ENCODE measurements at places on chromosomes 2 and 18.

GRCh38 chr18:58144671-58145285 lies 100.8 kb downstream of the NEDD4L start:
- DNase-seq, result no peak

GRCh38 chr2:121038431-121038830 lies 246.6 kb downstream of the TFCP2L1 start:
- no peak for DNase-seq

- no peak for DNase-seq
Measured at GRCh38 chr18:26960911-26961310, 95.4 kb upstream of the AQP4 start.

DNA sequence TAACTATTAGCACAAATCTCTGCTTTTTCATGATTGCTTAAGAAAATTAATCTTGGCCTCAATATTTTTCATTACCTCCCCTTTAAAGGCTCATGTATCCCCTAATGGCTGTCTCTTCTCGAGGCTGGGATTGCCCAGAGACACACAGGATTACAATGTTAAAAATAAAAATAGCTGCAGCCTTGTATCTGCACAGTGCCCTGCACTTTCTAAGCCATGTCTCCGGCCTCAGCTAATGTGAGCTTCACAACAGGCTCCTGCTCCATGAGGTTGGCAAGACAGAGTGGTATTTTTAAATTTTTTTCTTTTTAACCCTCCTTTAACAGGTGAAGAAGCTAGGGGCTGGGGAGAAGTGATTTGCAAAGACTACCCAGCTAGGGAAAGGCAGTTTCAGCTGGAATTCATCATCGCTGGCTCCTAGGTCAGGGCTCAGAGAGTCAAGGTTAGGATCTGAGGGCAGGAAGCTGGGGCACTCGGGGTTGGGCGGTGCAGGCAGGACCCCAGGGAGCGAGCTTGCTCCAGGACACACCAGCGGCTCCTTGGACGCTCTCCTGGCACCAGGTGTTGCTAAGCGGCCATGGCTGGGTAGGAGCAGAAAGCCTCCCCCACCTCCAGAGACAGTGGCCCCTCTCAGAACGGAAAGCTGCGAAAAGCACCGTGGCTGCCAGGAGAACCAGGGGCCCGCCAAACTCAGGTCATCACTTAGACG lies 135.6 kb downstream of the SMAD2 start:
- DNase-seq, result no peak

DNA sequence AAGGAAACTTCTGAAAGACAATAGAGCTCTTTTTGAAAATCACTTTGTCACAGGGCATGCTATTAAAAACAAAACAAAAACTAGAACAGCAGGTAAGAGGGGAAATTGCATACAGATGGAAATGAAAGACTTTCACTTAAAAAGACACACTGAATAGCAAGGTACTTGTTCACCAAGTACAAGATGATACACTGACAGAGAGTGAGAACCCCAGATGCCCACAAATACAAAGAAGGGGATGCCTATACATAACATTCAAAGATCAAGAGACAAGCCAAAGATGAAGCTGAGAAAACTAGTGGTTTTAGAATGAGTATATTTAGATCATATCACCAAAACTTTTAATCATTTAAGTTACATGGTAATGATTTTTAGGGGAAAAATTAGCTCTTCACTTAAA lies 60.7 kb downstream of the ASXL2 start:
- DNase-seq, result no peak

DNA sequence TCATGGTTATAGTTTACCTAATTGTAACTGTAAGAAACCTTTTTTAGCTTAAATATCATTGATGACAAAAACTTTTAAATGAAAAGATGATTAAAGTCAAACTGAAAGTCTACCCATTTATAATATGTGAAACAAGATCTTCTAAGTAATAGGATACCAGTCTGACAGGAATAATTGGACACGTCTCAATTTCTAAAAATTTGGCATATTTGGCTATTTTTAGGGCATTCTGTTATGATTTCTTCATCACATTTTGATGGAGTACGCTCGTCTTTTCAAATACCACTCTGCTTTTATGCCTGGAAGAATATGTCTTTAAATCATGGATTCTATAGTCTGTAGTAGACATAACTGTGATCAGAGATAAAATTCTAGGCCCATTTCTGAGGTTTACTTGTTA lies 1.3 kb downstream of the R3HDM1 start:
- no peak for DNase-seq

DNA sequence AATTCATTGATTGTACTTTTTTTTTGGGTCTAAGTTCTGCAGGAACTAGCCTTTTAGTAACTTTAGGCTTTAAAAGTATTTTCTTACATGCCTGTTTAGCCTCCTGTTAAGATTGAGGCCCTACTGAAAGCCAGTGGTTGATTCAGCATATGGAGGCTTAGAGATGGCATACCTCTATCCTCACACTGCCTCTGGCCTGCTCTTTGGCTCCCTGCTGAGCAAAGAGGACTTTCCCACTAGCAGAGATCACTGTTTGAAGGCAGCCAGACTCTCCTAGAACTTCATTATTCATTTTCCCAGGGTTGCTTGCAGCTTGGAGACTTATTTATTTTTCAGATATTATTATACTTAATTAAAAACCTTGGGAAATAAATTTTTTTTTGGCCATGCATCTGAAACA lies 405.6 kb upstream of the MEX3C start:
- no peak for DNase-seq

- no peak for DNase-seq
Measured at GRCh38 chr18:70377857-70378701, 89.2 kb downstream of the SOCS6 start.

DNA sequence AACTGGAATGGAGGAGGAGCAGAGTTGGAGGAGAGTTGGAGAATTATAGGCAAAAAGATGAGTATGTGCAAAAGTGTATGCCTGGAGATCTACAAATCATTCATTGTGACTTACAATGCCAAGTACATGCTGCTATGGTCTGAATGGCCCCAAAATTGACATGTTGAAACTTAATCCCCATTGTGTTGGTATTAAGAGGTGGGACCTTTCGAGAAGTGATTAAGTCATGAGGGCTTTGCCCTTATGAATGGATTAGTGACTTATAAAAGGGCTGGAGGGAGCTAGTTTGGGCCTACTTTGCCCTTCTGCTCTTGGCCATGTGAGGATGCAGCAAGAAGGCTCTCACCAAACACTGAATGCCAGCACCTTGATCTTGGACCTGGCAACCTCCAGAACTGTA lies 6.3 kb upstream of the RBMS1 start:
- no peak for DNase-seq
